Activated CD4-positive, CD25-positive, alpha-beta regulatory T cell (primary cell): ENCODE measurements at places on chromosomes 2 and 18.

GRCh38 chr18:49127471-49128190 is 176.9 kb upstream of the SMAD7 start:
- DNase-seq: no peak

DNA sequence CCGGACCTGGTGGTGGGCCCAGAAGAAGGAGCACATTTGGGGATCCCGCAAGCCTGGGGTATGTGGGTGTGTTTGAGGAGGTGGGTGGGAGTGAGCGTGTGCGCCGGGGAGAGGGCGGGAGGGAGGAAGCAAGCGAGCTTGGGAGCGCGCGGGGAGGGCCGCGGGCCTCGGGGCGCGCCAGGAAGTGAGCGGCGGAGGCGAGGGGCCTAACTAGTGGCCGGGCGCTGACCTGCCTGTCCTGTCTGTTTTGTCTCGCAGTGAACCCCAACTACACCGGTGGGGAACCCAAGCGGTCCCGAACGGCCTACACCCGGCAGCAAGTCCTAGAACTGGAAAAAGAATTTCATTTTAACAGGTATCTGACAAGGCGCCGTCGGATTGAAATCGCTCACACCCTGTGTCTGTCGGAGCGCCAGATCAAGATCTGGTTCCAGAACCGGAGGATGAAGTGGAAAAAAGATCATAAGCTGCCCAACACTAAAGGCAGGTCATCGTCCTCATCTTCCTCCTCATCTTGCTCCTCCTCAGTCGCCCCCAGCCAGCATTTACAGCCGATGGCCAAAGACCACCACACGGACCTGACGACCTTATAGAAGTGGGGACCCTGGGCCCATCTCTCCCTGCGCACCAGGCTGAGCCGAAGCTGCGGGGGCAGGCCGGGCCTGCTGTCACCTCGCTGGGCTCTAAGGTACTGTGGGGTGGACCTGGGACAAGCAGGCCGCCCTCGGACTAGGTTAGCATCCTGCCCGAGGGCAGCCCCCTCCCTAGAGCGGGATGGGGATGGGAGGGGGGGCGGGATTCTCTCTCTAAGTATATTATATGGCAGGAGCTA is 1.2 kb downstream of the HOXD4 start:
- DNase-seq: no peak

DNA sequence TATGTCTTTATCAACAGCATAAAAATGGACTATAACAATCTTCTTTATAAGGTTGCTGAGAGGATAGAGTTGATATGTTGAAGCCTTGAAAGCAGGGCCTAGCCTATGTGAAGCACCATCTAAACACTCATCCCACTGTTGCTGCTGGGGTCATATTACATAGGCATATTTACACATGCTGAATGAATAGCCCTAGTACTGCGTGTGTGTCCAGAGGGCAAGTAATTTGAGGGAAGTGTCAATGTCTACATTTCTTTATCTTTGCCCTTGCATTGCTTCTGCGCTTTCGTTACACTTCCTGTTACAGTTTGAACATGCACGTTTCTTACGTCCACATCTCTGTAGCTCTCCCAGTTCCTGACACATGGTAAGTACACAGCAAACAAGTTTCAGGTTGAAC is 280.3 kb upstream of the ATP5MC3 start:
- no peak for DNase-seq

DNA sequence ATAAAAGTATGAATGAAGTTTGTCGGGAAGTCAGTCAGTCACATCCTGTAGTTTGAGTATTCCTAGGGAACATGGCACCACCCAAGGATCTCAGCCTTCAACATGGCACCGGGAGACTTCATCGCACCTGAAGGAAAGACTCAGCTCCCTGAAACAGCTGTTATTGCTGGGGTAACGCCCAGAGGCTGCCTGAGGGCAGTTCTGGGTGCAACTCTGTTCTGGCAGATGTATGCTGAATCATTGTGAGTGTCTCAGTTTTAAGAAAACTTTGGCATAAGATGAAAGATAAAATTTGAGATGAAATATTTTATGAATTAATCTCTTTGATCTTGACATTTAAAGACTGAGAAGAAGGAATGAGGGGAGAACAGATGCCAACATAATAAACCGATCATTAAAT is 49.9 kb upstream of the SERPINB2 start:
- no peak for DNase-seq

DNA sequence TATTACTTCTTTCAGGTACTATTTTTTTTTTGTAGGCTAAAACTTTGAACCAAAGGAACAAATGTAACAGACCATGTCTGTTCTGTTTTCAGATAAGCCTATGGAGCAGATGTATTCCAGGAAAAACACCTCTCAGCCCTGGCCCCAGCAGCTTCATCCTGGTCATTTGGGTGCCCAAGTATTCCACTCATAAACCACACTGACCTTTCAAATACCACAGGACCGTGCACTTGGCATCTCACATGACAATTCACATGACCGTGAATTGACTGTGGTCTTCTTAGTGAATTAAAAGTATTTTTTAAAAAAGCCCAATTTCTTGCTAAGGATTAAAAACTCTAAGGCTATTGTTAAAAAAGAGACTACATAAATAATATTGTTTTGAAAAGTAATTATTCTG is 50.2 kb downstream of the SMIM21 start:
- no peak for DNase-seq

GRCh38 chr18:52222211-52222610 is 117.8 kb upstream of the DCC start:
- DNase-seq: no peak

- DNase-seq: no peak
These were observed 95.4 kb upstream of the BCL2L11 start for GRCh38 chr2:111025288-111025687.

- no peak for DNase-seq
These were observed 38.3 kb downstream of the TIMM21 start for GRCh38 chr18:74186661-74187060.

DNA sequence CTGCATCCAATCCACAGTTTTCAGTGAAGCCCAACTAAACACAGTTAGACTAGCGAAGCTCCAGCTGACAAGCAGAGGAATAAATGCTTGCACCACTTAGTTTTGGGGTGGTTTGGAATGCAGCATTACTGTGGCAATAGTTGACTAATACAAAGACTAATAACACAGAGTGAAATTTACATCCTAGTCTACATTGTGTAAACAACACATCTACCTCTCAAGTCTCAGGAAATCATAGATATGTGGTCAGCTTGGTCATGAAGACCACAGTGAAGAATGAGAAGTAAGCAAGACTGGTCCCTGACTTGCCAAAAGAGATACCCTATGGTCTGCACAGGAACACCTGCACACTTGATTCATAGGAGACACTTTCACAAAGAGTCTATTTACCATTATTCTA is 155.1 kb upstream of the TANK start:
- DNase-seq: no peak

GRCh38 chr2:133486771-133487191 is 81.5 kb downstream of the NCKAP5 start:
- DNase-seq: no peak

DNA sequence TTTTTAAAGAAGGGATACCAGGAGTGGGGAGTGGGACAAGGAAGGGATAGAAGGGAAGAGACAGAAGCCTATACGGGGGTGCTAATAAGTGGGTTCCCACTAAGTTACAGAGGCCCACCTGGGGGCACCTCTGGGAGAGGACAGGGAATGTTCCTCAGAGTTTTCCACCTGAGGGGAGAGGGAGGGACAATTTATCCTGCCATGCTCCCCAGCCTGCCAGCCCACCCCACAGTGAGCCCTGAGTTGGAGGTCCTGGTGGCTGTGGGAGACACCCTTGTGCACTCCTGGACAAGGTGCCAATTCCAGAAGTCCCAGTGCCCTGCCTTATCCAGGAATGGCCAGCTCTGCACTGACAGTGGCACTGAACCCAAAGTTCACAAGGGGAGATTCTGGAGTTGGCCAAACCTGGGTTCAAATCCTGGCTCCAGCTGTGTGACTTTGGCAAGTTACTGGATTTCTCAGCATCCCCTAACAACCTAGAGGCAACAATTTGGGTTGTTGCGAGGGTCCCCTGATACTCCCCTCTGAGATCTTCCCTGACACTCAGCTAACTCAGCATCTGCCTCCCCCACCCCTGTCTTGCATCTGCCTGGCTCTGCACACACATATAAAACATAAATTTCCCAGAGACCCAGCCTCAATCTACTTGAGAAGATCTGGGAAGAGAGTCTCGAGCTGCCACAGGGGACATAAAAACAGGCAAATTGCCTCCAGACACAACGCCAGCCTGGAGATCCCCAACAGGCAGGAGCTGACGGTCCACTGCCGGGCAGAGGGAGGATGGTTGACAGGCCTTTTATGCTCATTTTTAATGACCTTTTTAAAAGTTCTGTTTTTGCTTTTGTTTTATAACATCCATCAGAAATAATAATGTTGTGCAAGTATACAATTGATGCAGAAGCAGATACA is 98.7 kb upstream of the ST3GAL5 start:
- no peak for DNase-seq

GRCh38 chr2:69436596-69436937 is 668 bp downstream of the NFU1 start:
- DNase-seq: no peak

DNA sequence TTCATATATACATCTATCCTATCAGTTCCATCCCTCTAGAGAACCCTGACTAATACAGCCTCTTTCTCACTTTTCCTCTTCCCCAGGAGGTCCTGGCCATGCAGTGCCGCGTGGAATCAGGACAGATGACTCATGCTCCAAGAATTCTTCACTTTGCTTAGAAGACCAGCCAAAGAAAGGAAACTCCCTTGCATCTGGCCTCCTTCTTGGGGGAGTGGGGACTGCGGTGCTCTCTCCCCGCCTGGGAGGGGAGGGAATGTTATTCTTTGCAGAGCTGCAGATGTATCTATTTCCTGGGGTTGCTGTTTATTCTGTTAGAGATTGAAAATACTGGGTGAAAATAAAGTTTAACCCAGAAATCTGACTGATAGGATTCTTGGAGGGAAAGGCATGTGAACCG is 111.5 kb upstream of the SH3BP4 start:
- DNase-seq: no peak
